ENCODE measurements at places on chromosomes 16 and 17.

DNA sequence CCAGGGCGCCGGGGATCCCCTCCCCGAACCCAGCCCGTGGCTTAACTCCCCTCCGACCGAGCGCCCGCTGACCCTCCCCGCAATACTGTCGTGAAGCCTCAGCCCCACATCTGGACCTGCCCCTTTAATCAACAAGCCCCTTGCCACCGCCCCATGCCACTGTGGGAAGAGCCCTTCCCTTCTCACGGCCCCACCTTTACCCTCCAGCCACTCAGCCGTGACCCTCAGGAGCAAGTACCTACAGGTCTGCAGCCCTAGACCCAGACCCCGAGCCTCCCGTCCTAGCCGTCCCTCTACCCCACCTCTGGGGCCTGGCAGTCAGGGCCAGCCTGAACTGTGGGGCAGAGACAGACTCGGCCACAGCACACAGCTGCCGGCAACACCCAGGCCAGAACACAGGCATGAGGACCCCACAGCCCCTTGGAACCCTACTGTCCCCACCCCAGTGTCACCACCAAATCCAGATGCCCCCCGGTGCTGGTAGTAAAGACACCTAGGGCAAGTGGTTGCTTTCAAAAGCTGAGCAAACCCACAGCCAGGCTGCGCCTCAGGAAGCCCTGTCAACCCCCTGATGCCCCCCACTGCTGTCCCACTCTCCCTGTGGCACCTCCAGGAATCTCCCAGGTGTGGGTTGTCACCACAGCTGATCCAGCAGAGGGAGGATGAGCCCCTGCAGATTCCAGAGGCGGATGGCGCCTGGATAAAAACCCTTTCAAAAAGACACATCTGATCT, 1.4 kb downstream of the NXPH3 start:
- no peak for DNase-seq

GRCh38 chr16:47990676-47991075, 165.1 kb downstream of the ABCC12 start:
- no peak for DNase-seq

DNA sequence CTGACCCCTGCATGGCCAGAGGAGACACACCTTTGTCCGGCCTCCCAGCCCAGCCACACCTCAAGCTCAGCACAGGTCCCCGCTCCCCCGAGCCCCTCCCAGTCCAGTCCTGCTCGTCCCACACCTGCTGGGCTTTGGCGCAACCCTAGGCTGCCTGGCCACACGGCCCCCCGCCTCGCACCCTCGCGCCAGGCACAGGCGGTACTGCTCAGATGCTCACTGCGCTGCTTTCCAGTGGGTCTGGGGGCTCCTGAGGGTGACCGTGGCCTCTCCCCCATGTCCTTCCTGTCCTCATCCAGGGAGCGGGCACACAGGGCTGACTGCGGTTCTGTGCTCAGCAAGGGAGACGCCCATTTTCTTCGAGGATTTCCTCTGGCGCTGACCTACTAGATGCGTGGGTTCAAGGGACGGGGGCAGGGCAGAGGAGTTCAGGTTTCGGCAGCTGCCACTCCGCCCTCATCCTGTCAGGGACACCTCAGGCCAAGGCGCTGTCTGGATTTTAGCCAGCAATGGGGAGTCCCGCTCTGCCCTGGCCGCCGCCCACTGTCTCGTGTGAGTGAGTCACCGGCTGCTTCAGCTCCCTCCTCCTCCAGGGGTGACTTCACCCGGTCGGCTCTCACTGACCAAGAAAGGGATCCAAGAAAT, 118.0 kb upstream of the ZNF469 start:
- DNase-seq, result no peak

- no peak for DNase-seq
Measured at GRCh38 chr17:71099003-71099714, 929.8 kb downstream of the KCNJ2 start.

DNA sequence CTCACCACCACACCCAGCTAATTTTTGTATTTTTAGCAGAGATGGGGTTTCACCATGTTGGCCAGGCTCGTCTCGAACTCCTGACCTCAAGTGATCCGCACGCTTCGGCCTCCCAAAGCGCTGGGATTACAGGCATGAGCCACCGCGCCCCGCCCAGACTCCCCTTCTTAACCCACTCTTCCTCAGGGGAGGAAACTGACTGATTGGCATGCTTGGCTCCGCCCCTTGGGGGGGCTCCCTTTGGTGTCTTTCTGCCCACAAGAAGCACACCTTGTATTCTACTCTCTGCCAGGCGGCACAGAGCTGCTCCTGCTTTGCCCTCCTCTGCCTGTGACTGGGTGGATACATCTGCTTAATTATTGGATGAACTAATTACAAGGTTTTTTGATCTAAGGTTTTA, 4.7 kb upstream of the ASGR2 start:
- no peak for DNase-seq

DNA sequence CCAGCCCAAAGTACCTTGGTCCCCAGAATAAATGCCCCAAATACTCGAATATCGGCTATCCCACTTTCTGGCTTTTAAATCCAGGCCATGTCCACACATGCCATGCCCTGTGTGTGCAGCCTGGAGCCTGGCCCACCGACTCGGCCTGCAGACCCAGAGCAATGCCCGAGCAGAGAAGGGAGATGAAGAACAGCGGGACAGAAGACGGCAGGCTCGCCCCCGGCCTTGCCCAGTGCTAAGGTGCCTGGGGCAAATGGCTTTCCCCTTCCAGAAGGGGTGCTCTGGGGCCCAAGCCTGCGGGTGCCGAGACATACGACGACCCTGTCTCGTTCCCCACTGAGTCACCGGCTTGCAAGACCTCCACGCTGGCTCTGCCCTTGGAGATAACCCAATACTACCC, 8.0 kb downstream of the CLUH start:
- no peak for DNase-seq

DNA sequence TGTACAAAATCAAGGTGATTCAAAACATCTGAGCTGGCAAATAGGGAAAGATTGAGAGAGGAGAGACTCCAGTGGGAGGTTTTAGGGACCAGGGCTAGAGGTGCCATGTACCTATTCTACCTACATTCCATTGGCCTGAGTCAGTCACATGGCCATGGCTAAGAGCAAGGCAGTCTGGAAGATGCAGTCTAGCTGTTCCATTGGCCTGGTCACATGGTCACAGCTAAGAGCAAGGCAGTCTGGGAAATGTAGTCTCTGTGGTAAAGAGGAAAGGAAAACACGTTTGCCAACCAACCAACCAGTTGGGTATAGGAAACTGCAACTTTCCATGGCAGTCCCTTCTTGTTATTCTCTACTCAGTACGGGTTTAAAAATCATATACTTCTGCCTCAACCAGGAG, 369.1 kb downstream of the XYLT1 start:
- no peak for DNase-seq

DNA sequence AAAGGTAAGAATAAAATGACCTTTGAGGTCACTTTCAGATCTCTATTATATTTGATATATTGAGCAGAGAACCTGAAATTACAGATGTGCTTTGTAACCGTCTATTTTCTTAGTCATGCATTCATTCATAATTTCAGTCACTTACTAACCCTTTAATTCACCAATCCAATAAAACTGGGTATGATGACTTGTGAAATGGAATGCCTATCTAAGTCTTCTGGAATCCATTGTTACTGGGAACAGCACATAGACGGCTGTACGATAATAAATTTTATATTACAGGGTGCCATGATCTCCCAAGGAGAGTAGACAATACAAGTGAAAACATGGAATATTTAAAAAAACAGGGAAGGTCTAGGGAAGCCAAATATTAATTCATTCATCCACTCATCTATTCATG, 22.9 kb downstream of the CDH11 start:
- DNase-seq, result no peak

DNA sequence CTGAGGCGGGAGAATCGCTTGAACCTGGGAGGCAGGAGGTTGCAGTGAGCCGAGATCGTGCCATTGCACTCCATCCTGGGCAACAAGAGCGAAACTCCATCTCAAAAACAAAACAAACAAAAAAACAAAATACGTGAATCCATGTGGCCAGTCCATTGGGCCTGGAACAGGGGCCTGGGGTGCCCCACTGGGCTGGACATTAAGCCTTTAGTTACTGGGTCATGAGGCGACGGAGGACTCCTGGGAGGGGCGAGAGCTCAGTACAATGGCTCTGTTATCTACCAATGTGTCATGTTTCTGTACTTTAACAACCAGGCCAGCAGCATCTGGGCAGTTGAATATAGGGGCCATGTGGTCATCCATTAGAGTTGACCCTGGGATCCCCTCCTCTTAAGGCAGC, 18.9 kb upstream of the CLEC18A start:
- DNase-seq, result no peak

- DNase-seq, result no peak
Measured at GRCh38 chr16:17861981-17862479, 391.3 kb upstream of the XYLT1 start.

DNA sequence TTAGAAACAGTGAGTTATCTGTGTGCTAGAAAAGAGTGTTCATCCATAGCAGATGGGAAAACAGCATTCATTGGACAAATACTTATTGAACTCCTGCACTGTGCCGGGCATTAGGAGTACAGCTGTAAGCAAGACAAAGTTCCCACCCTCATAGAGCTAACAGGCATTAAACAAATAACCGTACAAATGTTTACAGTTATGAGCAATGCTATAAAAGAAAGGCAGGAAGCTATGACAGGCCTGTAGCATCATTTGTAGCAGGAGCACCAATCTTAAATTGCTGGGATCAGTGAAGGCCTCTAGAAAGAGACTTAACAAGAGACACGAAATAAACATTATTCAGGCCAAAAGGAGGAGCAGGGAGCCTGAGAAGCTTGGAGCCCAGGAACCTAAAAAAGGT, 15.6 kb downstream of the SDR42E1 start:
- DNase-seq, result no peak

DNA sequence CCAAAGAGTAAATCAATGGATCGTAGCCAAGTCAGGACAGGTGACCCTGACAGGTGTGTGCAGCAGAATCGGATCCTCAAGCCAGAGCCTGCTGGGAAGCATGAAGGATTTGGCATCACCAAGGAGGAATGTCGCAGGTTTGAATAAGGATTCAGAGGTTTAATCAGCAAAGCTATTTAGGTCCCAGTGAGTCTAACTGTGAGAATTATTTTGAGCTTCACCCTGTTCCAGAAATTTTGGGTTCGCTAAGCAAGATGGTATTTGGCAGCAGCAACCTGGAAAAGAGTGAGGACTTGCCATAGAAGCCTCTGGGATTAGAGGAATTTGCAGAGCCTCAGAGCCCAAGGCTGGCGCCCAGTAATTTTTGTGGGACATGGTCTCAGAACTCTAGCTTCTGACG, 173.0 kb downstream of the CCDC182 start:
- no peak for DNase-seq

DNA sequence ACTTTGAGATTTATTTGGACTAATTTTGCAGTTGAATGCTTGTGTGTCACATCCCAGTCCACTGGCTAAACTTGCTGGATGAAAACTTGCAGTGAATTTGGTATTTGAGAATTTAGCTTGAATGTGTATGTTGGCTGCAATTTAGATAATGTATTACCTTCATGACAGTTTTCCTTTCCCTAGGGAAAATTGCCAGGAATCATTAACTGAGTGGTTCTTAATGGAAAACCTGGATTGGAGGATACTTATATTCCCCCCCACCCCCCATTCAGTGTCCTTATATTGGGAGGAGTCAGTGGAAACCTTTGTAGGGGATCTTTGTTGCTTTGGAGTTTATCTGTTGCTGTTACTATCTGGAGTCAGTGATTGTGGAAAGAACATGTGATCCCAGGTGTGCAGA, 67.6 kb downstream of the KPNA2 start:
- DNase-seq, result no peak

GRCh38 chr17:42421507-42422338, 1.3 kb downstream of the CAVIN1 start:
- DNase-seq, result no peak

Measured in CD4-positive, alpha-beta T cell (primary cell).